ENCODE measurements at places on chromosomes 3 and 15. TPM values are rescaled to one million over a fixed set of nuclear protein-coding genes. Genes with fewer than 3 reads are reported as not detected.

The FBXW12 gene
- total RNA-seq: not detected

The RARB gene
- total RNA-seq: not detected

The SIDT1 gene
- total RNA-seq: 48.3 TPM

The RAB6B gene
- 0.40 TPM for total RNA-seq

The SEMA3G gene
- 0.09 TPM for total RNA-seq

The LRRK1 gene
- total RNA-seq: 0.48 TPM

The ZIC4 gene
- total RNA-seq: not detected

The MAGEL2 gene
- total RNA-seq: not detected

The DAZL gene
- total RNA-seq: not detected

The PAK6 gene
- total RNA-seq: 0.91 TPM

The CFAP92 gene
- total RNA-seq: not detected

The BOC gene
- total RNA-seq: not detected

The MCTP2 gene
- 26.1 TPM for total RNA-seq

The SYNPR gene
- total RNA-seq: not detected

The CADPS gene
- total RNA-seq: not detected

The SH2D7 gene
- not detected for total RNA-seq

The HRG gene
- not detected for total RNA-seq

The ASB14 gene
- total RNA-seq: not detected

The SLC9C1 gene
- total RNA-seq: not detected

The NEK11 gene
- total RNA-seq: 3.1 TPM

The CCR4 gene
- total RNA-seq: 20.7 TPM

The MAPK6 gene
- total RNA-seq: 25.5 TPM

The GLDN gene
- not detected for total RNA-seq

The GASK1A gene
- total RNA-seq: not detected

The GAP43 gene
- total RNA-seq: not detected

The MEGF11 gene
- not detected for total RNA-seq

The ZNF660 gene
- total RNA-seq: 2.0 TPM

The NRG4 gene
- not detected for total RNA-seq

The MORC1 gene
- total RNA-seq: not detected

The VGLL3 gene
- total RNA-seq: not detected

The TNFAIP8L3 gene
- 0.20 TPM for total RNA-seq

The SLC2A2 gene
- total RNA-seq: not detected

The A4GNT gene
- not detected for total RNA-seq

The GOLGA8T gene
- 1.5 TPM for total RNA-seq

The TRMT10C gene
- 23.9 TPM for total RNA-seq

The IL17RC gene
- not detected for total RNA-seq

The DPPA4 gene
- total RNA-seq: not detected

The ITIH1 gene
- not detected for total RNA-seq

The ACP3 gene
- not detected for total RNA-seq

The ROBO2 gene
- total RNA-seq: not detected

The DISP2 gene
- 1.5 TPM for total RNA-seq

The BLM gene
- 41.0 TPM for total RNA-seq

The CPOX gene
- total RNA-seq: 51.1 TPM

The TYRO3 gene
- 0.28 TPM for total RNA-seq

The PAQR9 gene
- not detected for total RNA-seq

The WDR93 gene
- not detected for total RNA-seq

The CCRL2 gene
- total RNA-seq: 14.4 TPM

The GP9 gene
- total RNA-seq: not detected

The C2CD4A gene
- total RNA-seq: not detected

The CLEC3B gene
- not detected for total RNA-seq

The MASP1 gene
- total RNA-seq: not detected

The EIF2B5 gene
- total RNA-seq: 61.8 TPM

The CXCR6 gene
- total RNA-seq: 13.5 TPM

The ALS2CL gene
- total RNA-seq: 3.6 TPM

The MGA gene
- 43.1 TPM for total RNA-seq

The PRR20G gene
- not detected for total RNA-seq
